Activated CD8-positive, alpha-beta T cell treated with anti-CD3 and anti-CD28 coated beads for 36 hours (primary cell): ENCODE measurements at places on chromosomes 6 and 20. TPM values are rescaled to one million over a fixed set of nuclear protein-coding genes. Genes with fewer than 3 reads are reported as not detected.

DNA sequence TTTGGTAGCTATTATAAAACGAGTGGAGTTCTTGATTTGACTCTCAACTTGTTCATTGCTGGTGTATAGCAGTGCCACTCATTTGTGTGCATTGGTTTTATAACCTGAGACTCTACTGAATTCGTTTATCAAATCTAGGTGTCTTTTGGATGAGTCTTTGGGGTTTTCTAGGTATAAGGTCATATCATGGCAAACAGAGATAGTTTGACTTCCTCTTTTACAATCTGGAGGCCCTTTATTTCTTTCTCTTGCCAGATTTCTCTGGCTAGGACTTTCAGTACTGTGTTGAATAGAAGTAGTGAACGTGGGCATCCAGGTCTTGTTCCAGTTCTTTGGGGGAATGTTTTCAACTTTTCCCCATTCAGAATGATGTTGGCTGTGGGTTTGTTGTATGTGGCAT lies 38.8 kb downstream of the SUMO4 start:
- no peaks in the 10 kb centered on the region for H3K36me3 ChIP-seq
- no peak overlapping the region for H3K27ac ChIP-seq
- H3K4me1 ChIP-seq, result peaks cover 17% of the 10 kb centered on the region
- H3K27me3 ChIP-seq, result no peaks in the 10 kb centered on the region
- no peak for DNase-seq

GRCh38 chr20:38049800-38050199 lies 16.3 kb downstream of the RPRD1B start:
- H3K27me3 ChIP-seq, result no peaks in the 10 kb centered on the region
- H3K4me3 ChIP-seq, result no peak overlapping the region
- H3K27ac ChIP-seq, result peak overlapping the region; percentile 69
- H3K36me3 ChIP-seq, result peaks cover 25% of the 10 kb centered on the region
- peaks cover 51% of the 10 kb centered on the region for H3K4me1 ChIP-seq

RPP40 gene
- total RNA-seq, result 9.5 TPM

GRCh38 chr6:168906391-168906790 lies 347.3 kb downstream of the THBS2 start:
- H3K36me3 ChIP-seq, result no peaks in the 10 kb centered on the region
- no peaks in the 10 kb centered on the region for H3K27me3 ChIP-seq
- no peak for DNase-seq
- H3K27ac ChIP-seq, result no peak overlapping the region

RUNX2 gene
- total RNA-seq, result 9.3 TPM

HAO1 gene
- total RNA-seq, result not detected

DNA sequence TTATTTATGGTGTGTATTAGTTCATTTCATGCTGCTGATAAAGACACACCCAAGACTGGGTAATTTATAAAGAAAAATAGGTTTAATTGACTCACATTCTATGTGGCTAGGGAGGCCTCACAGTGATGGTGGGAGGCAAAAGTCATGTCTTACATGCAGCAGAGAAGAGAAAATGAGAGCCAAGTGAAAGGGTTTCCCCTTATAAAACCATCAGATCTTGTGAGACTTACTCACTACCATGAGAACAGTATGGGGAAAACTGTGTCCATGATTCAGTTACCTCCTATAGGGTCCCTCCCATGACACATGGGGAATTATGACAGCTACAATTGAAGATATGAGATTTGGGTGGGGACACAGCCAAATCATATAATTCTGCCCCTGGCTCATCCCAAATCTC lies 150.0 kb upstream of the AHI1 start:
- peaks cover 60% of the 10 kb centered on the region for H3K4me1 ChIP-seq
- H3K27me3 ChIP-seq, result no peaks in the 10 kb centered on the region
- peak overlapping the region; percentile 68 for H3K4me3 ChIP-seq
- DNase-seq, result peak; percentile 66
- peak overlapping the region; percentile 86 for H3K27ac ChIP-seq

GRCh38 chr6:15712797-15713196 lies 50.0 kb upstream of the DTNBP1 start:
- no peak overlapping the region for H3K4me3 ChIP-seq
- no peaks in the 10 kb centered on the region for H3K36me3 ChIP-seq
- DNase-seq, result no peak
- H3K4me1 ChIP-seq, result peaks cover 14% of the 10 kb centered on the region
- H3K27me3 ChIP-seq, result peaks cover 7% of the 10 kb centered on the region

DNA sequence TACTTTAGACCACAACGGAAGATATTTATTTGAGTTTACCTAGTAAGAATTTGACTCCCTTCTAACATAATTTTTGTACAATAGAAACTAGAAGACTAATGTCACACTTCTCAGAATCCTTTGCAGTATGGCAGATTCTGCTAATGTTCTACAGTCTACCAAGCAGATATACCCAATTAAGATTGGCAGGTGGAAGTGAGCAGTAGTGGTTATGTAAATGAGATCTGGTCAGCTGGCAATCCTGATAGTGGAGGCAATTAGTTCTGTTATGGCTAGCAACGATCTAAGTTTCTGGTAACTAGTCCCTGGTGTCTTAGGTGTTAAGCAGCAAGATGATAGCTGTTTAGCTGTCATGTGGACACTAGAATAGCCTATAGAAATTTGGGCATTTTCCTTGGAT lies 101.0 kb downstream of the CENPW start:
- H3K4me3 ChIP-seq, result no peak overlapping the region
- DNase-seq, result no peak
- H3K4me1 ChIP-seq, result no peaks in the 10 kb centered on the region
- no peaks in the 10 kb centered on the region for H3K27me3 ChIP-seq
- H3K36me3 ChIP-seq, result no peaks in the 10 kb centered on the region
- no peak overlapping the region for H3K27ac ChIP-seq

DNA sequence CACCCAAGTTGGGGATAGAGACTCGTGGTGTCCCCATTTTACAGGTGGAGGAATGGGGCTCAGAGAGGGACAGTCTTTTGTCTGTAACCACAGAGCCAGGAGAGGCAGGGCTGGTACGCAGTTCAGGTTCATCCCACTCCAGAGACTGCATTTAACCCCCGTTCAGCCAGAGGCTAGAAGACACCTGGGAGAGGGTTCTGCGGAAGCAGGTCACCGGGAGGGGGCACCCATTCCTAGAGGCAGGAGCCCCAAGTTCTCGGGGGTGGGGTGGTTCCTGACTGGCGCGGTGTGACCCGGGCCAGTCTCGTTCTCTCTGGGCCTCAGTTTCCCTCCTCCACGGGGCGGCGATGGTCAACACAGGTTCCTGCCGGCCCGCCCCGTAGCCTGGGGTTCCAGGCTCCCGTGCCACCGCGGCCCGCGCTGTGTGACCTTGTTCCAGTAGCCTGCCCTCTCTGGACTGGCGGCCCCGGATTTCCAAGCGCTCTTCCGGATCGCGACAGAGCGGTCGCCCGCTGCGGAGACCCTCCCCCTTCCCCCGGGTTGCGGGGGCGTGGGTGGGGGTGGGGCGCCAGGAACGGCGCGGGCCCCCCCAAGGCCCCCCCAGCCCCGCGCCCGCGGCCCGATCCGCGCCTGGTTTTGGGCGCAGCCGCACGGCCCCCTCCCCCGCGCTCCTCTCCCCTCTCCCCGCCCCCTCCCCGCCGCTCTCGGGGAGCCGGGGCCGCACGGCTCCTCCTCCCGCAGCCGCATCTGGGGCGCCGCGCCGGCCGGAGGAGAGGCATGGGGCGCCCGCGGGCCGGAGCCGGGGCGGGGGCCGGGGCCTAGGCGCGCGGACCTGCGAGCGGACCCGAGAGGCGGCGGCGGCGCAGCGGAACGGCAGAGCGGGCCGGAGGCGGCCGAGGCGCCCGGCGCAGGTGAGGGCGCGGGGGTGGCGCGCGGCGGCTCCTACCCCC lies at the start of gene DLGAP4:
DLGAP4 (plus strand) TSS at position 738 of the 950 bp plus-strand sequence. CDS start 125,379 bp downstream, outside the sequence.
- H3K27ac ChIP-seq, result no peak within 1 kb of the TSS
- no peaks in the 10 kb centered on the region for H3K36me3 ChIP-seq
- H3K4me1 ChIP-seq, result no peaks in the 10 kb centered on the region

DNA sequence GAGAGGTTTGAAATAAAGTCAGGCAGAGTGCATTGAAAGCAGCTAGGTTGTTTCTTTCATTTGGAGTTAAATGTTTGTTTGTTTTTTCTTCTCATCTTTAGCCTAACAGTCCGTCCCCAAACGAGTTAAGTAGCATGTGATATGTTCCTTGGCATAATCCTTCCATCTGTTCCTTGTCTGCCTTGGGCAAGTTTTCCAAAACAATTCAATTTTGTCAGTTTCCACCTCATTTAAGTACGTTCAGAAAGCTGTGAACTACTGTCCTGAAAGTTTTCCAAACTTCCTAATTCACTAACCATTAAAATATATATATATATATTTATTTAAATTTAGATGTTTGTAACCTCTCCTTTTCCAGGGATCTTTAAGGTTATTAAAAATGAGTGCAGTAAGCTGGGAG lies 61.8 kb upstream of the HDAC2 start:
- no peak overlapping the region for H3K4me3 ChIP-seq
- no peaks in the 10 kb centered on the region for H3K4me1 ChIP-seq
- peaks cover 15% of the 10 kb centered on the region for H3K27me3 ChIP-seq

GRCh38 chr6:142946181-142946923 lies 1.4 kb upstream of the HIVEP2 start:
- peaks cover 2% of the 10 kb centered on the region for H3K27me3 ChIP-seq
- peak overlapping the region; percentile 91 for H3K4me3 ChIP-seq
- peaks cover 21% of the 10 kb centered on the region for H3K36me3 ChIP-seq
- H3K4me1 ChIP-seq, result peaks cover 34% of the 10 kb centered on the region

KCNQ5 gene
- total RNA-seq, result 14.6 TPM

OR2H1 gene
- not detected for total RNA-seq

- H3K27me3 ChIP-seq, result no peaks in the 10 kb centered on the region
- H3K4me1 ChIP-seq, result no peaks in the 10 kb centered on the region
- H3K27ac ChIP-seq, result no peak overlapping the region
These were observed 37.7 kb upstream of the PXDC1 start for GRCh38 chr6:3789018-3789895.

DNA sequence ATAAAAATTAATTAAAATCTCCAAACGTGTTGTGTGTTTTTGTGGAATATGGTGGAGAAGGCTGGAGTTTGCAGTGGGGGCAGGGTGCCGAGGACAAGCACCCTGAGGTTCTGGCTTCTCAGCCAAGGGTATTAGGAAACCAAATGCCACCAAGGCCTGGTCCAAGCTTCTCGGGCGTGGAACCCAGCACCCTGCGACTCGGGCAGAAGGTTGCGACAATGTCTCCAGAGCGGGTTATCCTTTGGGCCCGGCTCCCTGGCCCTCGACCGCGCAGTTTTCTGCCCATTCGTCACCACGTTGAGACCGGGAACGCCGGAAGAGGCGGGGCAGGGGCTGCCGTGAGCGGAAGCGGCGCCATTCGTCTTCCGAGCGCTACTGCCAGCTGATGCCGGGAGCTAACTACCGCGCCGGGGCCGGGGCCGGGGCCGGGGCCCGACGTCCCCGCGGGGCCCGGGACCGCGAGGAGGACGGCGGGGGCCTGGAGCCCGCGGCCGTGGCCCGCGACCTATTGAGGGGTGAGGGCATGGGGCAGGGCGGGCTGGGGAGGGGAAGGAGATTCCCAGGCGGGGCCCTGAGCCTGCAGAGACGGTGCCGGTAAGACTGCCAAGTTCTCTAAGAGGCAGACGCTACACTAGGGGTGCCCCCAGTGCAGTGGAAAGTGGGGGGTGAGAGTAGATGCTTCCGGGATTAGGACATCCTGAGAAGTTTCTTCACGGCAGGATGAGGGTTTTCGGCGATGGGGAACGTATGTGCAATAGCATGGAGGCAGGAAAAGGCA lies at the start of gene RRP36:
RRP36 (plus strand) TSS at position 354 of the 778 bp plus-strand sequence; CDS start at position 386, 32 bp downstream.
- H3K4me3 ChIP-seq, result peak within 1 kb of the TSS; percentile 85
- H3K4me1 ChIP-seq, result peaks cover 32% of the 10 kb centered on the region
- H3K27me3 ChIP-seq, result no peaks in the 10 kb centered on the region
- peak; percentile 73 for DNase-seq
- peaks cover 44% of the 10 kb centered on the region for H3K36me3 ChIP-seq

- peaks cover 37% of the 10 kb centered on the region for H3K36me3 ChIP-seq
- no peak overlapping the region for H3K4me3 ChIP-seq
- DNase-seq, result no peak
- H3K4me1 ChIP-seq, result peaks cover 85% of the 10 kb centered on the region
- no peaks in the 10 kb centered on the region for H3K27me3 ChIP-seq
- H3K27ac ChIP-seq, result peak overlapping the region; percentile 7
These were observed 14.4 kb downstream of the JARID2 start for GRCh38 chr6:15260099-15260821.

DNA sequence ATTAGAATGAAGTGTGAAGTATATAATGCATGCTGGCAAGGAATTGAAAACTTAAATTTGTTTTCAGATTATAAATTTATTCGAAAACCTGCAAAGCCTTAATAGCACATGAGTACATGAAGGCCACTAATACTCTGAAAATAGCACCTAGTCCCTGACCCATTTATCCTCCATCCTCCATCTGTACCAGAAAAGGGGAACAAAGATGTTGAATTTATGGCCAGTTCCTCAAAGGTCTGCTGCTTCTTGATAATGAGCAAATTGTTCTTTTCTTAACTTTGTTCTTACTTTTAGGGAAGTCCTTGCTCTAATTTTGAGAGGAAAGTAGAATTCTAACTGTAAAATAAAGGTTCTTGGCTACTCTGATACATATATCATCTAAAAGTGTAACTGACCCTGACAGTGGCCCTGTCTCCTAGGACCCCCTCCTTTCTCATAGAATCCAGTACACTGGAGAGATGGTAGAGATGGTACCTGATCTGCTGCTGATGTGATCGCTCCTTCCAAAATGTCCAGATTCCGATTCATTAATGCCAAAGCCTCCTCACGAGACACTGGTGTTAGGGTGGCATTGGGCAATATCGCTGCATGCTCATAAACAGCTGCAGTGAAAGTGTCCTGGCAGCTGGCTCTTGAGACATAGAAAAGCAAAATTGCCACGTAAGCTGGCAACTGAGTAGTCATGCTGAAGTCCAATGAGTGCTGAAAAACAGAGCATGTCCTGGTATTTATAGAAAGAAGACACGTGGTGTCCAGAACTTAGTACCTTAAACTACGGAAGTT lies at the start of gene VNN1:
VNN1 (minus strand) TSS at position 704 of the 783 bp plus-strand sequence; CDS start at position 684, 20 bp downstream.
- H3K4me1 ChIP-seq, result no peaks in the 10 kb centered on the region
- no peaks in the 10 kb centered on the region for H3K36me3 ChIP-seq
- H3K4me3 ChIP-seq, result no peak within 1 kb of the TSS
- DNase-seq, result no peak

SLC2A10 gene
- not detected for total RNA-seq

SCRT2 gene
- not detected for total RNA-seq

GRCh38 chr20:18005990-18006364 lies 37.2 kb downstream of the MGME1 start:
- H3K36me3 ChIP-seq, result no peaks in the 10 kb centered on the region
- no peaks in the 10 kb centered on the region for H3K4me1 ChIP-seq
- no peak for DNase-seq
- no peak overlapping the region for H3K27ac ChIP-seq
- H3K4me3 ChIP-seq, result no peak overlapping the region
- no peaks in the 10 kb centered on the region for H3K27me3 ChIP-seq

- no peaks in the 10 kb centered on the region for H3K27me3 ChIP-seq
- peak overlapping the region; percentile 84 for H3K27ac ChIP-seq
- peak; percentile 77 for DNase-seq
These were observed 59.1 kb upstream of the SUPT3H start for GRCh38 chr6:45436544-45437438.

DNA sequence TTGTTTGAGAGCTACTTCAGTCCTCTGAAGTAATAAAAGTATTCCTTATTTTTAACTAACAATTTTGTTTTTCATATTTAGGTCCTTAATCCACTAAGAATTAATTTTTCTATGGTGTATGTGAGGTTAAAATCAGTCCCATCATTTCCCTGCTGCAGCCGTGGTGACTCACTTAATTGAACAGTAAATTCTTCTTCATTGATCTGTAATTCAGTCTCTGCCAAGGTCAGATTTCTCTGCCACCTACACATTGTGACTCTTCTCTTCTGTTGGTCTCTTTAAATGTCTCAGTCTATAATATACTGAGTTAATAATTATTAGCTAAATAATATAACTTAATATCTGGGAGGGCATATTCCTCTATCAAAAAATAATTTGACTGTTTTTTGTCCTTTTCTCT lies 262.3 kb downstream of the UTRN start:
- peaks cover 38% of the 10 kb centered on the region for H3K36me3 ChIP-seq
- no peaks in the 10 kb centered on the region for H3K27me3 ChIP-seq

MDFI gene
- not detected for total RNA-seq
